ENCODE measurements at places on chromosomes 5 and 9.

DNA sequence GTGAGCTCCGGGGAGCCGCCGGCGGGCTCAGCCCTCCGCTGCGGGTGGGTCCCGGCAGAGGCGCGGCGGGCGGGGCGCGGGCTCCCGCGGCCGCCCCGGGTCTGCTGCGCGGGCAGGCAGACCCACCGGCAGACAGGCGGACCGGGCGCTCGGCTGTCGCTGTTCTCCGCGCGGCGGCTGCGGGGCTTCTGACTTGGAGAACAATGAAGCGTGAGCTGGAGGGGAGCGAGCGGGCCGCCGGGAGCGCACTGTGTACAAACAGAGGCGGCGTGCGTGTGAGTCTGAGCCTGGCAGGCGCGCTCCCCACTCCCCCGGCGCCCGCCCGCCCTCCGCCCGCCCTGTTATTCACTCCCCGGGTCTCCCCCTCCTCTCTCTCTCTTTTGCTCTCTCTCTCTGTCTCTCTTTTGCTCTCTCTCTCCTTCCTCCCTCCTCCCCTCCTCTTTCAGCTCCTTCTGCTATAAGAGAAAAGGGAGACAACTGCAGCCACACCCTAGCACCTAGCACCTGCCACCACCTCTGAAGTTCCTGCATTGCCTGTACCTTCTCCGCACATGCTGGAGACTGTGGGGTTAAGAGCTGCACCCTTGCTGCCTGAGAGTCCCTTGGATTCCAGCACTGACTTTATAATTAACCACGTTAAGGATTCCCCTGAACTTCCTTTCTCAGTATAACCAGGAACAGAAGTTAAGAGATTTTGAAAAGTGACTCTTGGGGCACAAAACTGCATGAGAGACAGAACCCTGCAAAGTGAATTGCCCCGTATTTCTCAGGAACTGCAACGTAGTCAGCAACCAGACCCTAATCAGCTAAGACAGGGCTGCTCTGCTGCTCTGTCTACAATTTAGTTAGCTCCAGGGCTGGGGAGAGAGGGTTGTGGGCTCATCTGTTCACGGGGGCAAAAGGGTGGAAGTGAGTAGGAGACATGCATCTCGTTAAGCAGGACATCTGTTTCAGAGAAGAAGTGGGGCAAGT, at the start of gene EDIL3:
Gene EDIL3, minus strand, starts transcription at position 277 of the 972 bp plus-strand sequence. CDS start 506 bp downstream, outside the sequence.
- peak; percentile 73 for DNase-seq

GRCh38 chr5:74851684-74852353, 14.4 kb downstream of the FAM169A start:
- DNase-seq = peak; percentile 52

- peak; percentile 92 for DNase-seq
These were observed 78.6 kb upstream of the MPDZ start for GRCh38 chr9:13358128-13358527.

- no peak for DNase-seq
These were observed 101.6 kb downstream of the GRIA1 start for GRCh38 chr5:153592081-153592480.

DNA sequence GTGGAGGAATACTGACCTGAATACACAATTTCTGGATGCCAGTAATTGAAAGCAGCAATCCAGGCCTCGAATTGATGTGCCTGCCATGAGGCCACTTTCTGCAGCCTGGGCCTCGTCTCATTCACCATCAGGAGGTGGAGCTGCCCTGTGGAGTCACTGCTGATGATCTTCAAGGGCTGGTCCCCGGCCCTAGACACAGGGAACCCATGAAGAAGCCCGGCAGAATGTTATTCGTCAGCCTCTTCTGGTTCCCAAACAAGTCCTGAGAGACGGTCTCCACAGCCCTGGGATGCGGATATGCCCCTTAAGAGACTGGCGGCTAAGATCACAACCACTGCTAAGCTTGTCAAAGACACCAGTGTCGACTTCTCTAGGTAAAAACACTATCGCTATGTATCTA, 4.5 kb downstream of the DPH7 start:
- DNase-seq = no peak

DNA sequence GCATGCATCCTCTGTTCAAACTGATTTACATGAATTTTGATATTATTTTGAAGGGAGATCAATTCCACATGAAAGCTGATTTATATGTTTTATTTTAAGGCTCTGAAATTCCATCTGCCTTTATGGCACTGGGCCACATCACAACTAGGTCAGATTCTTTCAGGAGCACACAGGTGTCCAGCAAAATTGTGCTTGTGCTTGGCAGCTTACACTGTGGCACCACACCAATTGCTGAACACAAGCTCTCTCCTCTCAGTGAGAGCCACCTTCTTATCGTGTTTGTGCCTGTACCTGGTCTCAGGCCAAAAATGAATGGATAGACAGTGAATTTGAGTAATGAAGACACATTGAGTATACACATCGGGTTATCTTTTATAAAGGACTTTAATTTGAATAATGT, 200.4 kb downstream of the CDH10 start:
- DNase-seq = no peak
